ENCODE measurements at places on chromosomes 4 and X.
A peak's percentile ranks its signal among the peaks of the same experiment; 100 is the strongest.

DNA sequence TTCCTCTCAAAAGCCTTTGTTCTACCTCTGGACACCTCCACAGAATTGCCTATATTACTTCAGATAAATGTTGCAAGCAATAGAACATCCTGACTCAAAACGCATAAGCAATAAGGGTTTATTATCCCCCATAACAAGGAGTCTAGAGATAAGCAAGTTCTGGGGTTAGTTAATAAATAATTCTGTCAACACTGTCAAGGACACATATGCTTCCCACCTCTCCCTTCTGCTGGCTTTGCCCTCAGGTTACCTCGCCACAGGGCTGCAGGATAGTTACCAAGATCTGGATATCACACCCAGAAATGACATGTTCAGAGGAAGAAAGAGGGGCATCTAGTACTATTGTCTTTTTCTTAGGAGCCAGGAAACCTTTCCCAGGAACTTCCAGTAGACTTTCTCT, 14.0 kb upstream of the DUSP21 start:
- DNase-seq: no peak

DNA sequence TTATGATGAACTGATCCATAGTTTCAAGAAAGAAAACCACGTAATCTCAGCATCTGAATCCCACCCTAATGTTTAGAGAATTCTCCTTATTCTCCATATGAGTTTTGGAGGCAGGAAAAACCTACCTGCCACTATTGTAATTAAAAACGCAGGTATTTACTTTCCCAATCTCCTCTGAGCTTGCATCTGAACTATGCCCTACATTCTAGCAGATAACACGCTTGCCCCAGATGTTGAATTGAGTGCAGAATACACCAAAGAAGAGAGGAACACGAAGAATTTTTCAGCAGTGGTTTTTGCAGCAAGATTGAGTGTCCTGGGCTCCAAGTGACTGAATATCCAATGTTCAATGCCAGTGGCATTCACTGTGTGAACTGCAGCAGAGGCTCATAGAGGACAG, 182.4 kb downstream of the COX18 start:
- no peak for DNase-seq

DNA sequence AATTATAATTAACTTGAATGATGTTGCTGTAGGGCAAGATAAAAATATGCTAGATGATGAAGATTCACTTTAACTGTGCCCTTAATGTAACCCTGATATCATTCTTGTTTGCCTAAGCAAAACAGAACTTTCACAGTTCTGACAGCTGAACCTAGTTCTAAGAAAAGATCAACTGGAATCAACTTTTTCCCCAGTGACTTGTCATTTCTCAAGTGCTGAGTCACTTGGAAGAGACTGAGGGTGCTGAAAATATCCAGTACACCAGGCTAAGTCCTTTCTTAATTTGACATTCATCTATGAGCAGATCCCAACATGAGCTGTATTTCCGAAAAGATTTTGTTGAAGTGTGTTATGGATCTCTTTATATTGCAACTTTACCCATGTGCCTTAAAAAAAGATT, 140.4 kb downstream of the MID1IP1 start:
- no peak for DNase-seq

GRCh38 chr4:11894977-11895376, 466.3 kb upstream of the HS3ST1 start:
- no peak for DNase-seq

GRCh38 chr4:140706665-140707064, 49.5 kb downstream of the TBC1D9 start:
- no peak for DNase-seq

DNA sequence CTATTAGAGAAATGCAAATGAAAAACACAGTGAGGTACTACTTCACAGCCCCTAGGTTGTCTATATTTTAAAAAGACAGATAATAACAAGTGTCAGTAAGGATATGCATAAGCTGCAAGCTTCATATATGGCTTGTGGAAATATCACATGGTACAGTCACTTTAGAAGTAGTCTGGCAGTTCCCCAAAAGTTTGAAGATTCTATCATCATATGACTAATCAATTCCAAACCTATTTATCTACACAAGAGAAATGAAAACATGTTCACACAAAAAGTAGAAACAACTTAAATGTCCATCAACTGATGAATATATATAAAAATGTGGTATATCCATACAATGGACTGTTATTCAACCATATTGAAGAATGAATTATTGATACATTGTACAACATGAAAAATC, 185.8 kb upstream of the STK26 start:
- no peak for DNase-seq

- DNase-seq: no peak
Measured at GRCh38 chrX:87475793-87476192, 41.8 kb upstream of the KLHL4 start.

- no peak for DNase-seq
Measured at GRCh38 chrX:94366616-94367015, 692.6 kb downstream of the FAM133A start.

DNA sequence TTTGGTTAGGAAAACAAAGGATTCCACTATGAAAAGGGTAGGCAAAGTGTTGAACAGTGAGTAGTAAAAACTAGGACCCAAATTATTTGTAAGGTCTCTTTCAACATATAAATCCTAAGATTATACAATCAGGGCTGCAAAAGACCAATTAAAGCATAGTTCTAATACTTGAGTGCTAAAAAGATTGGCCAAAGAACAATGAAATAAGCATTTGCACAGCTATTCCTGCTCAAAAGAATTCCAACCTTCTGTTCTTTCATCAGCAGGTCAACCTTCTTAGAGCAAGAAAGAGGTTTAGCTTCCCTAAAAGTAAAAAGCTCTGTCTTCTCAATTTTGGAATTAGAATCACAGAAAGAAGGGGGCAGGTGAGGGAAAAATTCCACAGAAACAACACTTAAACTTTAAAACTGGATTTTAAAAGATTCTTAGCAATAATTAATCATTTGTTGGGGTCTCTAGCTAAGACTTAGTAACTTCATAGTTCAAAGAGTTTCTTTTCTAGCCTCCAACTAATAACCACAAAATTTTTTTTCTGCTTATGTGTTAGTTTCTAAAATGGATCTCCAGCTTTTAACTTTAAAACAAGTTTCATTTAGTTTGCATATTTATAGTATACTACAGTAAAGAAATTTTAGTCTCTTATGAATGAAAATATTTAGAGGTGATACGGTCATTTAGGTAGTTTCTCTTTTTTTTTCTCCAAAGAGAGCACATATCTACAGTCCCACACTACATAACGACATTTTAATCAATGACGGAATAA, 16.3 kb downstream of the TSPAN5 start:
- no peak for DNase-seq

DNA sequence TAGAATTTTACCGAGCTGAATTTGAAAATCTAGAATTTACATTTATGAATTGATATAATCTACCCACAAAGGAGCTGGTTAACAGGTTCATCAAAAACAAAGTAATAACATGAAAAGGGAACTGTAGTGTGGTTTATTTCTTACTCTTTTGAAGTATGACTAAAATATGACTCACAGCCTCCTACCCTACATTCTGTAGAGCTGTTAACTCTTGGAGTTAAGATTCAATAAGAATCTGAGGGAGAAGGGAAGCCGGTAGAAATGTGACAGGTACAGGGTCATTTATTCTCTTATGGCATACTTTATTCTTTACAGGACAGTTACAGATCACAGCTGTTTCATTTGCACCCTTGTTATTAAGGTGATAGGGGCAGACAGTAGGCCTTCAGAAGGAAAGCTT, 132.2 kb upstream of the FAM47B start:
- no peak for DNase-seq

GRCh38 chrX:152824841-152825374, 5.6 kb downstream of the CETN2 start:
- DNase-seq: no peak

- no peak for DNase-seq
Measured at GRCh38 chrX:109656774-109657173, 31.8 kb upstream of the KCNE5 start.

- no peak for DNase-seq
Measured at GRCh38 chr4:109022961-109023360, 260.1 kb upstream of the ETNPPL start.

- DNase-seq: no peak
Measured at GRCh38 chr4:45350438-45350837, 624.1 kb upstream of the GNPDA2 start.

DNA sequence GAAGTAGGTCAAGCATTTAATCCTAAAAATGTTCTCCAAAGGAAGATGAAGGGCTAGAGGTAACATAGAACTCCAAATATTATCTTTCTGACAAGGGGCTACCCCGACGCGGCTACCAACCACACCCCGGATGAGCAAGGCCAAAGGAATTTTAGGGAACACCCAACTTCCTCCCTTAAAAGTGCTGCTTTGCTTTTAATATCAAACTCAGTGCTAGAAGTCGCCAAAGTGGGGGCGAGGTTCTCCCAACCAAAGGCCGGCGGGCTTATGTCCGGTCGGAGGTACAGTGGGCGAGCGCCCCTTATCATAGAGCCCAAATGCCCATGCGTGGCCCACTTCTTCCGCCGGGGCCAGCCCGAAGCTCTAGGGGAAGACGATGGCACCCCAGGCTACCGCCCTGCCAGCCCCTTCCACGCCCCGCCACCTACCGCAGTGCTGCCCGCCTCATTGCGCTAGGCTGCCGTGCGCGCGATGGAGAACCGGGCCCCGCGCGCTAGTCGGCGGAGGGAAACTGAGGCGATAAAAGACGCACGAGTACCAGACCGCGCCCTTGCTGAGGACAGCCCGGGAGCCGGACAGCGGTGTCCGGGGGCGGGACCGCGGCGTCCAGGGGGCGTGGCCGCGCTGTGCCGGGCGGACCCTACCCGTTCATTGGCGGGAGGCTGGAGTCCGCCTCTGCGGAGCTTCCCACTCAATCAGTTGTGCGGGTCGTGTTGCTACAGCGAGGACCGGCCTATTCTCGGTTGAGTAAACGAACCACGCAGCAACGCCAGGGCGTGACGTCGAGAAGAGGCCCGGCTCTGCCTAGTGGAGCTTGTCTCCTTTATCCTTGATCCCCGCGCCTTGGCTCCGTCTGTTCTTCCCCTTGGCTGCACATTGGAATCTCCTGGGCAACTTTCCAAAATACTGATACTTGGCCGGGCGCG, at the start of gene ACOT9:
Gene ACOT9, minus strand, starts transcription at position 580 of the 926 bp plus-strand sequence. Its CDS starts 132 bp downstream, at position 448.
- DNase-seq: peak; percentile 95

DNA sequence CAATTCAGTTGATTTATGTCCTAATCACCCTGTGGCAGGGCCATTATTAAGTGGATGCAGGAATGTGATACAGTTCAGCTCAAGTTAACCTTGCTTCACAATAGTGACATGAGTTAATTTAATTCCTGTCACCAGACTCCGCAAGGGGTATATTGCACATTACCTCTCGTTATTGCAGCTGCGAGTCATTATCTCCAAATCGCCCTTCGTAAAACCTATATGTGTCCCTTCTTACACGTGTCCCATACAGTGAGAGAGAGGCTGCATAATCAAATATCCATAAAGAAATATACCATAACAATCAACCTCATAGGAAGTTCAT, 369.9 kb upstream of the ANXA10 start:
- DNase-seq: no peak

DNA sequence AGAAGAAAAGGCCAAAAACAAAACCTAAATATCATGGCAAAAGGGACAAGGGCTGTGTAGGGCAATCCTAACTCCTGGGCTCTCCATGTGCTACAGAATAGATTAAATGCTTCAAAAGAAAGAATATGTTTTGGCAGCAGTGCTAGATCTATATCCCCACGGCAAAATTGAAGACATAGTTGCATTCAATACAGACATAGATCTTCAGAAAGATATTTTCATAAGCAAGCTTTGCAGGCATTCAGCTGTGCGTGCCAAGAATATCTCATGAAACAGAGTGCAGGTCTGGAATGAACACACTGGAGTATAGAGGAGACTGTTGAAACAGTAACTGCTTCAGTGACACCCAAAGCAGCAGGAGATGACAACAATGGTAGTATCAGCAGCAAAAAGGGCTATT, 1476.9 kb downstream of the ARAP2 start:
- DNase-seq: no peak

- peak; percentile 62 for DNase-seq
Measured at GRCh38 chrX:53481816-53482465, 47.8 kb upstream of the HSD17B10 start.

GRCh38 chr4:30754021-30754420, 33.9 kb downstream of the PCDH7 start:
- no peak for DNase-seq

DNA sequence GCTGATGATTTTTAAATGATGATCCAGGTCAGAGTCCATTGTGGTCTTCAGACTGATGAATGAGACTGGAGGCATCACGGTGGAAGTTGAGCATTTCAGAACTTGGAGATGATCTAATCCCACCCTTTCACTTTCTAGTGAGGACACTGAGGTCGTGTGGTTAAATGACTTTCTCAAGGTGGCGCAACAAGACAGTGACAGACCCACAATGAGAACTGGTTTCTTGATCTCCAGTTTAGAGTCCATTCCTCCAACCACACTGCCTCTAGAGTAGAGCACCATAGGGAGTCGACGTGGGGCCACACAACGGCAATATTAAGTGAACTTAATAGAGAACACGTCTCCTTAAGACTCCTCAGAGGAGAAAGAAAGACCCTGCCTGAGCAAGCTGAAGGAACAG, 381.0 kb downstream of the UNC5C start:
- DNase-seq: peak; percentile 25

DNA sequence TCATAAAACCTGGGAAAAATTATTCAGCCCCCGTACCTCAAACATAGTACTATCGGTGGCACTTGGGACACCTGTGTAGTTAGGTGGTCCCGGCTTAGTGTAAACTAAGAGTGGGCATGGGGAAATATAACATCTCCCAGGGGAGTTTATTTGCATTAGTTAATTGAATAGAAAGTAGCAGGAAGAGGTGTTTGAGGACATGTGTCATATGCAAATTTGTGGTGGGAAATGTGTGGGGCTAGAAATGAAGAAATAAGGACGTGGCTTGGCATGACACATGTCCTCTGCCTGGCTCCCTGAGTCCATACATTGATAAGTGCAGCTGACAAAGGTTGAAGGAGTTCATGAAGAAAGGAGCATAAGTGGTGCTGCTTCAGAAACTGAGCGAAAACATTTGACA, 483.6 kb downstream of the SH2D1A start:
- DNase-seq: no peak

DNA sequence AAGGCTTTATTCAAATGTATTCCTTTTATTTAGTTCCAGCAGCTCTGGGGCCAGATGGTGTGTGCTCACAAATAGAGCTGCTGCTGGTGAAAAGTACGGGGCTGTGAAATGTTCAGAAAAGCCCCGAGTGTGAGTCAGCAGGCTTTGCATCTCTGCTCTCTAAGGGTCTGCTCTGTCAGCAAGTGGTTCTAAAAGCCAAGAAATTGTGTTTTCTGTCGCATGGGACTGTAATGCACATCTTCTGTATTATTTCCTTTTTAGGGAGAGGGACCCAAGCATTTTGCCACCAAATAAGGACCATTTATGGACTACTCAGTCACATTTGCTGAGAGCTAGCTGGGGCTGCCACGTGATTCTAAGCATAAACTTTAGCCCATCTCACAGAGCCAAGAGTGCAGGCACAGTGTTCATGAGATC, 82.9 kb upstream of the NHS start:
- peak; percentile 4 for DNase-seq

DNA sequence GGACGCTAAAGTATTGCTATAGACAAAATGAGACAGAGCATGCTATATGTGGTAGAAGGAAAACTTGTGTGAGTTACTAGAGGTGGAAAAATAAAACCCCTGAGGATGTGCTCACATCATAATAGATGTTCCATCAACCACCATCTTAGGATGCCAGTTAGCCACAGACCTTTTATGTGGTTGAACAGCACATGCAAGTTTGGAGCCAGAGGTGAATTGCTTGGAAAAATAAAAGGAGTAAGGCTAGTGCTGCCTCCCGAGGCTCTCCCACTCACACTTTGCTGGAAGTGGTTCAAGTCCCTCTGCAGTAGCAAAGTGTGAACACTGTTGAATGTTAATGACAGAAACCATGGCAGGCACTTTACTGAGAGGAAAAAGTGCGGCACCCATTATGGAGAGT, 39.4 kb upstream of the PPARGC1A start:
- no peak for DNase-seq

GRCh38 chrX:38882894-38883626, 81.8 kb downstream of the MID1IP1 start:
- no peak for DNase-seq

All from NCI-H524 (cell line).